ENCODE measurements at places on chromosomes 7 and 10.
A peak's percentile ranks its signal among the peaks of the same experiment; 100 is the strongest.

DNA sequence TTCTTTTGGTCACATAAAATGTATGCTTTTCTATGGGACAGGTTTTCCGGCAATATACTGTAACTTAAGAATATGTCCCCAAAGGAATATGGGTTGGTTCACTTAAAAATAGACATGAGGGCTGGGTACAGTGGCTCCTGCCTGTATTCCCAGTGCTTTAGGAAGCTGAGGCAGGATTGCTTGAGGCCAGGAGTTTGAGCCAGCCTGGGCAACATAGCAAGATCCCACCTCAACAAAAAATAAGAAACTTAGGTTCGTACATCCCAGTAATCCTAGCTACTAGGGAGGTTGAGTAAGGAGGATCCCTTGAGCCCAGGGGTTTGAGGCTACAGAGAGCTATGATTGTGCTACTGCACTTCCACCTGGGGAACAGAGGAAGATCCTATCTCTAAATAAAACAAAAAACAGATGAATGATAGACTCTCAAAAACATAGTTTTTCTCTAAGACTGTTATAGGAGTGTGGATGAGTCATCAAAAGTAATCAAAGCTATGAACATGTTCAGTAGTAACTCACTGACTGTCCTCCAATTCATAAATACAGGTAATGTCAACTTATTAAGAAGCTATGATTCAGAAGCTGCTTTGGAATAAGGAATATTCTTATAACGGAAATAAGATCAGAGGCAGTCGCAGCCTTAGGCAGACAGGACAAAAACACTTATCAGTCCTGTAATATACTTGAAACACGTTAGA is 2.6 kb upstream of the SEC31B start:
- DNase-seq, result no peak

DNA sequence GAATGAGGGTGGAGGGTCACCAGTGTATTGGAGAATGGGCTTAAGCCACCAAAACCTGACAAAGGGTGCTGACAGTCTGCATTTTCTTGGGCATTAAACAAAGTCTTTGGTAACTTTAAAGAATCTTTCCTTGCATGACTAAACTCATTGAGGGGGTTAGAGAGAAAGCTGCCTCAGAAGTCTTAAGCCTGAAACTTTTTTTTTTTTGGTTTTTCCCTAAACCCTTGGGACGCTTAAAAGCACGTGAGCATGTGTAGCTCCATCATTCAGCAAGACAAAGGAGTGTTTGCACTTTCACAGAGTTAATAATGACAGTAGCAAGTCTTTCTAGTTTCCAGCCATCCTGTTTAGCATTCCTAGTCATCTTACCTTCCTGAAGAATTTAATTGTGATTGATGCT is 110.7 kb downstream of the LRMDA start:
- no peak for DNase-seq

- no peak for DNase-seq
These were observed 18.1 kb downstream of the OPTN start for GRCh38 chr10:13117841-13118783.

- DNase-seq, result no peak
These were observed 114.8 kb upstream of the NPY start for GRCh38 chr7:24169077-24169624.

DNA sequence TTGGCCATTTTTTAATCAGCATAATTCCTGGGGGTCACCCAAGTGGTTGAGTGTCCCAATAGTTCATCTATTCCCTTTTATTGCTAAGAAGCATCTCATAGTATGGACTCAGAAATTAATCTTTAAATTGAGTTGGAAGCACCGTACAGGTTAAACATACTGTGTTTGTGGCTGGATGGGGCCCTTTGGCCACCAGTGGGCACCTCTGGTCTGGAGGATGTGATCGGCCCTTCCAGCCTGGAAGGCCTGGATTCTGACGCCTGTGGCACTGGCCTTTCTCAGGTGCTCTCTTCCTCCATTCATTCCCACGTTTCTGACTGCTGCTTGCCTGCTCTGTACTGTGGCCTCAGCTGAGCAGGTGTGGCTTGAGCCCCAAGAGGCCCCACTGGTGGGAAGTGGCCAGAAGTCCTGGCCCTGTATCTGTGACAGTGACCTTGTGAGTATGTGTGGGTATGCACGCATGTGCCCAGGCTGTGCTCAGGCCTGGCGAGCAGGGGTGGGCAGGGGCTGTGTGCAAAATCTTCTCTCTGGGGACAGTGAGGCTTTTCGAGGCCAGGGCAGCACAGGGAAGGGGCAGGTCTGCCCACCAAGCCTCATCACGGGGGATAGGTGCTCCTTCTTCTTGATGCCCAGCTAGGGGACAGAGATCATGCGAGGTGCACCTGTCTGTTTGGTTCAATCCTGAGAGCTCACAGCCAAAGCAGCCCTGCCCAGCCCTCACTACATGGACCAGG is 30.1 kb downstream of the LDB3 start:
- no peak for DNase-seq

DNA sequence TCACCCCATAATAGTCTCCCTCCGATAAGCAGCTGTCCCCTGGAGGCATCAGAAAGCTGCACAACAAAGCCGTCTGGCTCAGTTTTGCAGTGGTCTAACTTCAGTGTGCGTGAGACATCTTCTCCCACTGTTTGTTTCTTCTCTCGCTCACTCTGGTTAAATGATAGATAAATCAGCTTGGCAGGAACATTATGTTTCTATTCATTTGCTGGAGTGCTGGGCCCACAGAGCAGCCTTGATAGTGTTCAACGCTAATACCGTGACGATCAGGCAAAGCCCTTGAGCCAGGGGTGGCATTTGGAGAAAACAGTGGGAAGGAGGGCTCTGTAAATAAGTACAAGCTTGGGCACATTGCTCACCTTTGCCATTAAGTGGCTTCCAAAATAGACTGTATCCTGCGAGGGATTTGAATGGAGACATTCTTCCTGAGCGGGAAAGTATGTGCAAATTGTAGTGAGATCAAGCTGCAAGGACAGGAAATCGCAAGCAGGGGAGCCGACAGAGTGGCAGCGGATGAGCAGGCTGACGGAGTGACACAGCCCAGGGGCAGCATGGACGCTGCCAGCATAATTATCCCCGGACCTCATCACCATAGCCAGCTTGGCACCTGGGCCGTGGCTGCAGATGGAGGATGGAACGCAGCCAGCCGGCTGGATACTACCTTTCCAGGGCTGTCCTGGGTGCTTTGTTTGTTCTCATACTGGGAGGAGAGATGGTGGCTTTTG is 256.8 kb upstream of the FZD8 start:
- no peak for DNase-seq

DNA sequence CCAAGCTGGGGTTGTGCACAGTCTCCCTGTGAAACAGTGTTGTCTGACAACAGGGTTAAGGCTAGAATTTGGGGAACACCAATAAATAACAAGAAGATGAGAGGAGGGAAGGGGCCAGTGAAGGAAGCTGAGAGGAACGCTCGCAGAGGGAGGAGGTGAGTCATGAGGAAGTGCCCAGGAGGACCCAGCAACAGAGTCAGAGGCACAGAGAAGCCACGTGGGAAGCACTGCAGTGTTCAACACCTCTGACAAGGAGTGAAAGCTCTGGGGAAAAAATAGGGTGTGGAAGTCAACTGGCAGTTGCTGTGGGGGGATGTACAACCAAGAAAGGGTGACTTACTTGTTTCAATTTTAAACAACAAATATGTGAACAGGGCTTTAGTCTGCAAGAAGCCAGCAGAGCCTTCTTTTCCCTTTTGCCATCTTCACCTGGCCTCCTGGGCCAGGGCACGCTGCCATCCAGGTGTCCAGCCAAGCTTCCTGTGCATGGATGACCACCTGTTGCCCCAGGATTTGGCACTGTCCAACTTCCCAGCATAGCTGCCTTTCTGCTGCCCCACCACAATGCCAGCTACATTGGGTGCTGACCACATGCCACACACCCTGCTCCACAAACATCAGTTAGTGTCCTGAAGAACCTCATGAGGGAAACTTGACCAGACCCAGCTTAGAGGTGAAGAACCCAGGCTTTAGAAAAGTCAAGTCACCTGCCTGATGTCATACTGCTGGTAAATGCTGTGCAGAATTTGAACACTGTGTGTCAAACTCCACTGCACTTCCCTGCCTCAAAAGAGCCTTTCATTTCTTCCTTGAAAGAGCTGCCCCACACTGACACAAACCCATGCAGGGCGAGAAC is 69.6 kb downstream of the ATXN7L1 start:
- DNase-seq, result peak; percentile 69

DNA sequence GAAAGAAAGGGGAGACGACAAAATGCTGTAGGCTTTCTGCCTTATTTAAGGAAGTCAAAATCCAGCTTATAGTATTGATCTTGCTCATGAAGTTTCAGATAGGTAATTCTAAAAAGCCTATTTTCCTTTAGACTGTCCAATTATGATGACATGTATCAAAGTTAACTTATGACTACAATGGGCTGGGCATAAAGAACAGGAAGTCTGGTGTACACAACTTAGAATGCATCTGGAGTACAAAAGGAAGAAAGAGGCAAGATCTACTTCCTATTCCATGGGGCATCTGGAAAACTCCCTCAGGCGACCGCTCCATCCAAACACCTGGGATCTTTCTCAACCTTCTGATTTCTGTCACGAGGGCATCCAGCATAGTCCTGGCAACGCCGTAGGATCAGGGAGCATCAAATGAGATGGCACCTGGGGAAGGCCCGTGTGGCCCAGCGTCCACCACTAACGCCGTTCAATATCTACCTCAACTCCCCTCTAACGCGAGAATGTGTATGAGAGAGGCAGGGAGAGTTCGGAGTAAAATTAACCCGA is 512 bp downstream of the FAM24B start:
- DNase-seq, result peak; percentile 28

- DNase-seq, result peak; percentile 95
These were observed 91.3 kb downstream of the AVL9 start for GRCh38 chr7:32586291-32587221.

GRCh38 chr10:77245953-77246352 is 391.7 kb downstream of the KCNMA1 start:
- DNase-seq, result peak; percentile 75

GRCh38 chr10:72277996-72278667 is 4.4 kb downstream of the DDIT4 start:
- DNase-seq, result peak; percentile 74

GRCh38 chr7:28836716-28837115 is 121.4 kb downstream of the TRIL start:
- no peak for DNase-seq

DNA sequence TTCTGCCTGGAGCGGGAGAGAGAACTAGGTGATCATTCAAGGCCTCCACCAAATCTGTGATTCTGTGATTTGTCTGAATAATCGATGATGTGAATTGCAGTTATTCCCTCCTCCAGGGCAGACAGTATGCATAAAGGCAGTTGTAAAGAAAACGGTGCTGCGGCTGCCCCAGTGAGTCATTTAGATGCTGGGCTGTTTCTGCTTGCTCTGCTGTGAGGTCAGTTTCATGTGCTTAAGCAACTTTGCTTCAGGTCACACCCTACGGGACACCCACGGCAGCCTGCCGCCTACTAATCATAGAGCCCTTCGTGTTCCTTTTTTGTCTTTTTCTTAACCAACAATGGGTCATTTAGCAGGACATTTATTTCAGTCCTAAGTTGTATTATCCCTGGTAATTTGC is 158.1 kb upstream of the PITRM1 start:
- DNase-seq, result peak; percentile 80

DNA sequence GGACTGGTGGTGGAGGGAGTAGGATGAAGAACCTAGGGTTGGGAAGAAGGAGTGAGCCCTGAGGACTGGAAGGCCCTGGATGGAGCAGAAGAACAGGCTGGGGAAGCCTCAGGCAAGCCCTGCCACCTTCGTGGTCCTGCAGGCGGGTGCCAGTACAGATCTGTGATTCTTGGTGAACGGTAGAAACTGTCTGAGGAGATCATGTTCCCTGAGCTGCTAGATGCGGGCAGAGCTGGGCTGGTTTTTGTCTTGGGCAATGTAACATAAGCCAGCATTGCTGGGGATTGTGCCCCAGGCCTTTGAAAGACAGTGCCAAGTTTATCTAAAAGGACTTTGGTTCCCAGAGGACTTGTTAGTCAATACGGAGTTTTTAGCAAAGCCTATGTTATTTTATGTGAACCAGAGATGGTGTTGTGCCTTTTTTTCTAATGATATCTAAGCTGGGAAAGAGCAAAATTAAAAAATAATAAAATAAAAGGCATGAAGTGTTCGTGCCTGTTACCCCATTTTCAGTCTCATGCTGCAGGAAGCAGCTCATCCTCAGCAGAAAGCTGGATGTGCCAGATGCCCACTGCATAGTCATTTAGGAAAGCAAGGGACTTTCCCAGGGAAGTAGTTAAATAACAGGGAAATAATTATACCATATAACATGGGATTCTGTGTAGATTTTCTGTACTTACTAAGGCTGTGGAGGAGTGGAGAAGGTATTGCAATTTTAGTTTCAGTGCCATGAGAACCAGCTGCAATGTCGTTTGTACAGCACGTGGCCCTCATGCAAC is 24.4 kb upstream of the FIGNL1 start:
- DNase-seq, result peak; percentile 77

DNA sequence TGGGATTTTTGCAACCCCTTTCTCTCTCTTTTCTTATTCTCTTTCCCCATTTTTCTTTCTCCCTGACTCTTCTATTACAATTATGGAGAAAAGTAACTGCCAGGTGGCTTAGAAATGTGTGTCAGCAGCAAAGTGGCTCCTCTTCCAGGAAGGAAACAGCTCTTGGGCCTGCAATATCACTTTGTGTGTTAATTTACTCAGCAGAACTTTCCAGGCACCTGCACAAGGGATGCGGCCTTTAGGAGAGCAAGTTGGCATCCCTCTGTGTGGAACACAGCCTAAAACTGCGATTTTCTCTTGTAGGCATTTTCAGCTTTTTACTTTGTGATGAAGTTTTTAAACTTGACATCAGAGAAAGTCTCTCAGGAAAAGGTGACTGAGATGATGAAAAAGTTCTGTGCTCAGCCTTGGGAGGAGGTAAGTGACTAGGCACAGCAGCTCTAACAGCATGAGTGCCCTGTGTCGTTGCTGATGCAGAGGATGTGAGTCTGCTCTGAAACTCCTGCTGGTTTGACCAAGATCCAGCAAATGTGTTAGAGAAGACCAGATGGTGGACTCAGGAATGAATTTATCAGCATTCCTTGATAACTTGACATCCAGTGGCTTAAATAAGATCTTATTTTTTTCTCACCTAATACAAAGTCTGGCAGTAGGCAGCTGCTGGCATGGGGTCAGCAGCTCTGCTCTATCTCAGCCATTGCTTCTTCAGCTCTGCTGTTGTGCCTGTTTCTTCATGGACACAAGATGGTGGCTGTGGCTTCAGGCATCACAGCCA is 47.4 kb upstream of the CC2D2B start:
- DNase-seq, result no peak

GRCh38 chr10:102424916-102425315 is 4.3 kb downstream of the FBXL15 start:
- DNase-seq, result no peak

GRCh38 chr7:13198727-13199126 is 511.3 kb downstream of the ARL4A start:
- no peak for DNase-seq

DNA sequence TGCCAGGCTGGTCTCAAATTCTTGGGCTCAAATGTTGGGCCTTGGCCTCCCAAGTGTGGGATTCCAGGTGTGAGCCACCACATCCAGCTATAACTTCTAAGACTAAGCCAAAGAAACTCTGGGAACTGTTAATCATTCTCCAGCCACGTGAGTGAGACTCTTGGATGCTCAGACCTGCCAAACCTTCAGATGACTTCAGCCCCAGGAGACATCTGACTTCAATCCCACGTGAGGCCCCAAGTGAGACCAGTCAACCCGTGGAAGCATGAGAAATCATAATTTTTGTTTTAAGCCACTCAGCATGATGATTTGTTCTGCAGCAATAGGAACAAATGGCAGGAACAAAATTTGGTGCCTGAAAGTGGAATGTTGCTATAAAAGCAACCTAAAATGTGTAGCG is 4.3 kb upstream of the PCBD1 start:
- DNase-seq, result no peak
